Occipital lobe (tissue), 3 donors: ENCODE measurements at places on chromosomes 12 and 14. TPM values are rescaled to one million over a fixed set of nuclear protein-coding genes. Genes with fewer than 3 reads are reported as not detected.

CLEC4D gene
- not detected for total RNA-seq

CIT gene
- 13.3 TPM for total RNA-seq

LAG3 gene
- not detected for total RNA-seq

GPR65 gene
- 0.47 TPM for total RNA-seq

KRT5 gene
- 0.62 TPM for total RNA-seq

RITA1 gene
- total RNA-seq = 8.4 TPM

DENND5B gene
- total RNA-seq = 57.1 TPM

LBHD2 gene
- total RNA-seq = not detected

FAM90A1 gene
- total RNA-seq = 0.16 TPM

TRIM9 gene
- 40.2 TPM for total RNA-seq

SLC25A47 gene
- not detected for total RNA-seq

NDUFB1 gene
- 158 TPM for total RNA-seq

MYF5 gene
- not detected for total RNA-seq

BTBD7 gene
- total RNA-seq = 55.7 TPM

VPS37B gene
- total RNA-seq = 15.3 TPM

NTN4 gene
- total RNA-seq = 44.3 TPM

DAO gene
- not detected for total RNA-seq

COPS7A gene
- total RNA-seq = 37.1 TPM

SLC8A3 gene
- total RNA-seq = 48.7 TPM

KRT82 gene
- total RNA-seq = not detected

CD163L1 gene
- 1.7 TPM for total RNA-seq

RPL10L gene
- total RNA-seq = not detected

RNASE7 gene
- total RNA-seq = not detected

INHBC gene
- not detected for total RNA-seq
